ENCODE measurements at places on chromosomes 5 and 9. TPM values are rescaled to one million over a fixed set of nuclear protein-coding genes. Genes with fewer than 3 reads are reported as not detected.
A peak's percentile ranks its signal among the peaks of the same experiment; 100 is the strongest.

PMPCA gene
- 94.8 TPM for total RNA-seq

SLIT3 gene
- total RNA-seq: not detected

VLDLR gene
- total RNA-seq: 4.5 TPM

C5orf22 gene
- 31.9 TPM for total RNA-seq

PCDHGA10 gene
- total RNA-seq: 3.6 TPM

PCDHA8 gene
- total RNA-seq: 1.5 TPM

GRCh38 chr9:122309861-122310260, 45.2 kb downstream of the MRRF start:
- DNase-seq: no peak

- no peak for DNase-seq
Measured at GRCh38 chr5:59393585-59394420, 499.7 kb downstream of the PDE4D start.

DNA sequence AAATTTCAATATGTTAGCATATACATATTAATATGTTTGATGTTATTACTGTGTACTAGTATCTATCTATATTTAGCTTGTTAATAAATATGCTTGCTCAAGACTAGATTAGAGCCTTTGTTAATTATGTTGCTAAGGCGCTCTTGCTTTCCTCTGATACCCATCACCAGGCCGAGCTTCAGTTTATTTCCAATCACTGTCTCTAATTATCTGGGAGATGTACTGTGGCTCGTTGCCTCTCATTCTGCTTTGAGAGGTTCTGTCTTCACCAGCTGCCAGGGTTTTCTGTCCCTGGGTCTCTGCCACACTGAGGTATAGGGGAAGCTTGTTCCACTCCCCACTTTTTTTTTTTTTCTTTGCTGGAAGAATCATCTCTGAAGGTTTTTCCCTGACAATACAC, 21.0 kb upstream of the TAF11L2 start:
- DNase-seq: no peak

- DNase-seq: peak; percentile 54
Measured at GRCh38 chr9:15068261-15068660, 158.0 kb upstream of the FREM1 start.

DNA sequence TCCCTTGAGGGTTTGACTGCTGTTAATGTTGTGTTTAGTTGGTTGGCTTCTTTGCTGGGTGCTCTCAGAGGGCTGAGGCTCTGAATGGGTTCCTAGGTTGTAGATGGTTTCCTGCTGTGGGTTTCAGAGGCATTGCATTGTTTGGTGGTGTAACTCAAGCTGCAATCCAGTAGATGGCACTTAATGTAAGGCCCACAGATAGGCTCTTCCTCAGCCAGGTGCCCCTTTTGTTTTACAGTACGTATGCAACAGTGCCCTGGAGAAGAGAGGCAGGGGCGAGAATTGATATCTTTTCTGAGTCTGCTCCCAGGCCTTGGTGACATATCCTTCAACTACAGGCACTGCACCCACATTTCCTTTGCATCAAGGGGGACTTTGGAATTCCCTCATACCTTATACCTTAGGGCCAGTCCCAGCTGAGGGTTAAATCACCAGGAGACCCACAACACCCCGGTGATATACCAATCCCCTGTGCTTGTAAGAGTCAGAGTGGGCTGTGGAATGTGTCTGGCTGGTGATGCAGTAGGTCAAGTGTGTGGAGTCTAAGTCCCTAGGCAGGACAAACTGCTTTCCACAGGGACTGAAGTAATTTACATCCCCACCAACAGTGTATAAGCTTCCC, 7.0 kb upstream of the UGT3A2 start:
- DNase-seq: peak; percentile 87
